Cardiac fibroblast (primary cell): ENCODE measurements at places on chromosomes 6 and 20.

DNA sequence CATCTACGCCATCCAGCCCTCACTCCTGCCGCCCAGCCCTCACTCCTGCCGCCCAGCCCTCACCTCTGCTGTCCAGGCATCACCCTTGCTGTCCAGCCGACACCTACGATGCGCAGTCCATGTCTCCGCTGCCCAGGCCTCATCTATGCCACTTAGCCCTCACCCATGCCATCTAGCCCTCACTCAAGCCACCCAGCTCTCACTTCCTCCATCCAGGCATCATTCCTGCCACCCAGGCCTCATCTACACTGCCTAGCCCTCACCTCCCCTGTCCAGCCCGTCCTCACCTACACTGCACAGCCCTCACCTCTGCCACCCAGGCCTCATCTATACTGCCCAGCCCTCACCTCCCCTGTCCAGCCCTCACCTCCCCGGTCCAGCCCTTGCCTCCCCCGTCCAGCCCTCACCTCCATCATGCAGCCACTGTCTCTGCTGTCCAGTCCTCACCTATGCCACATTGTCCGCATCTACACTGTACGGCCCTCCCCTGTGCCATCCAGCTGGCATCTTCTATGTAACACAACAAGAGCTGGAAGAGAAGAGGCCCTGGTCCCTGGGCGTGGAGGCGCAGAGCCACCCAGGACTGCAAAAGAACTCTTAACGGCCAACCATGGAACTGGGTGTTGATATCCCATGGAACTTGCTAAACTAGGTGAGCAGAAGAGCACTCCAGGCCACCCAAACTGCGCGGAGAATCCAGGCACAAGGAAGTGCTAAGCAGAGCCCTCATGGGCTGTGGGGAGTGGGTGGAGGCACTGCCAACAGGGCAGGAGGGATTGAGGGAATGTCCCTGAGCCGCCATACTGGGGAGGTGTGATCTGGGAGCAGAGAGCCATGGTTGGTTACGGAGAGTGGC, 31.0 kb downstream of the RNASET2 start:
- no peak for DNase-seq

DNA sequence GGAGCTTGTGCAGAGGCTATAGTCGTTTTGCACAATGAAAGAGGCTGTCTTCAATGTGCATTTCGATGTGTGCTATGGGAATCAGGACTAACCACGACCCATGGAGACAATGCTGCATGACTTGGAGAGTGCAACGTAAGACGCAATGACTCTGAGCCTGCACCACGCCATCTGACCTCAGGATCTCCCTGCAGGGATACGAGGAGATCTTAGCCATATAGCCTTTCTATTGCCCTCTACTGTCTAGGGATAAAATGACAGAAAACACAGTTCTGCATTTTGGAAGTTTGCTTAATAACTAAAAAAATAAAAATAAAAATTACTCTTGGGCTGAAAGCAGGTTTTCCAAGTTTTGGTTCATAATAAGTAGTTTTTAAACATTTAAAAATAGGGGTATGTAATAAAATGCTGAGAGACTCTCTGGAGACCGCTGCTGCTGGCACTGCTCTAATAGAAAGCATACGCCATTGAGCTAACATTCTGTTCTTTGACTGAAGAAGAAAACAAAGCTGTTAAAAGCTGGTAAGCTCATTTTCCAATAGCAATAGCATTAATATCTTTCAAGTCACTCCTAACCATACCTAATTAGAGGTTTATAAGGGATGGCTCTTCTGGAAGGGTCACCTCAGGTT, 87.2 kb downstream of the PDE7B start:
- peak; percentile 68 for DNase-seq

- DNase-seq, result peak; percentile 69
Observed at GRCh38 chr6:63307581-63308246, 12.1 kb downstream of the LGSN start.

GRCh38 chr20:35462351-35462750, 7.0 kb downstream of the CEP250 start:
- DNase-seq, result no peak

GRCh38 chr6:108661430-108661829, 100.7 kb downstream of the FOXO3 start:
- DNase-seq, result peak; percentile 28

GRCh38 chr6:17472653-17473183, 79.3 kb downstream of the CAP2 start:
- no peak for DNase-seq

GRCh38 chr6:170203212-170203611, 87.7 kb downstream of the DLL1 start:
- DNase-seq, result no peak

DNA sequence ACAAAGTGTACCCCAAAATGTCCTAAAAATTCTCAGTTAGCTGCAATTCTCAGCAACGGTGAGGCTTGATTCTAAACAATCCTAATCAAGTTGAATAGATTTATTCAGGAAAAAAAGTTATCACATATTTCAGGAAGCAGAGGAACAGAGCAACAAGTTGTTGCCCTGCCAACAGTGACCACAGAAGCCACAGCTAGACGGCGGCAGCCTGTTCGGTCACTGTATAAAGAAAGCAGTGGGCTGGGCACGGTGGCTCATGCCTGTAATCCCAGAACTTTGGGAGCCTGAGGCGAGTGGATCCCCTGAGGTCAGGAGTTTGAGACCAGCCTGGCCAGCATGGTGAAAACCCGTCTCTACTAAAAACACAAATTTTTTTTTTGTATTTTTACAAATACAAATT, 171.2 kb upstream of the BMP5 start:
- DNase-seq, result peak; percentile 87
